ENCODE measurements at places on chromosomes 7 and 10.
A peak's percentile ranks its signal among the peaks of the same experiment; 100 is the strongest.

- no peak for DNase-seq
Observed at GRCh38 chr10:26044141-26044749, 110.2 kb downstream of the MYO3A start.

- no peak for DNase-seq
Observed at GRCh38 chr10:69630651-69631400, 779 bp downstream of the FAM241B start.

DNA sequence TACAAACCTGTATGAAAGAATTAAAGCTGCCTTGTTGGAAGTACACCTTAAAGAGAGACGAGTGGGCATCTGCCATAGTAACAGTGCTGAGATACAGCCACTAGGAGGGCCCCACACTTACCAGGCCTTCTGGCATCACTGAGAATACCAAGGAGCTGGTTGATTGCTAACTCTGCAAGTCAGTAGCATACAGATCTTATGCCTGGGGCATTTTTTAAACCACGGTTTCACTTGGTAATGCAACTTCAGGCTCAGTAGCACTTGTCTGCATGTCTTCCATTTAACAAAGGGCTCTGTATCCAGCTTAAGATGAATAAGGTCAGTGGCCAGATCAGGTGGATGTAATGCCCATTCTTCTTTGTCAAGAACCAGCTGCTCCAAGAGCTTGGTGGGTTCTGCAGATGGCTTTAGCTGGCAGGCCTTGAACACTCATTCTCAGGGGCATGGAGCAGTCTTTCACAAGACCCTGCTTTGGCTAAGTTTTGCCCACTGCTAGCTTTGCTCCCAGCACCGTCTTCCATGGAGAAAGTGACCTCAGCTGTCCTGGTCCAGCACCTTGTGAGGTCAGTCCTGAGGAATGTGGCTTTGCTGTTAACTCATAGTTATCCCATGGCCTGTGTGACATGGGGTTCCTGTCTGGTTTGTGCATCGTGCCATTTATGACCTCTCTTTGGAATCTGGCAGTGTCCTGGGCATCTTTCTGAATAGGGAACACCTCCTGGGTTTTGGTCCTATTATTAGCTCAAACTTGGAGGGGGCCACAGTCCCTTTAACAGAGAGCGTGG lies 68.1 kb downstream of the BMPER start:
- DNase-seq = no peak

- no peak for DNase-seq
Observed at GRCh38 chr10:26215935-26216584, 514 bp upstream of the GAD2 start.

DNA sequence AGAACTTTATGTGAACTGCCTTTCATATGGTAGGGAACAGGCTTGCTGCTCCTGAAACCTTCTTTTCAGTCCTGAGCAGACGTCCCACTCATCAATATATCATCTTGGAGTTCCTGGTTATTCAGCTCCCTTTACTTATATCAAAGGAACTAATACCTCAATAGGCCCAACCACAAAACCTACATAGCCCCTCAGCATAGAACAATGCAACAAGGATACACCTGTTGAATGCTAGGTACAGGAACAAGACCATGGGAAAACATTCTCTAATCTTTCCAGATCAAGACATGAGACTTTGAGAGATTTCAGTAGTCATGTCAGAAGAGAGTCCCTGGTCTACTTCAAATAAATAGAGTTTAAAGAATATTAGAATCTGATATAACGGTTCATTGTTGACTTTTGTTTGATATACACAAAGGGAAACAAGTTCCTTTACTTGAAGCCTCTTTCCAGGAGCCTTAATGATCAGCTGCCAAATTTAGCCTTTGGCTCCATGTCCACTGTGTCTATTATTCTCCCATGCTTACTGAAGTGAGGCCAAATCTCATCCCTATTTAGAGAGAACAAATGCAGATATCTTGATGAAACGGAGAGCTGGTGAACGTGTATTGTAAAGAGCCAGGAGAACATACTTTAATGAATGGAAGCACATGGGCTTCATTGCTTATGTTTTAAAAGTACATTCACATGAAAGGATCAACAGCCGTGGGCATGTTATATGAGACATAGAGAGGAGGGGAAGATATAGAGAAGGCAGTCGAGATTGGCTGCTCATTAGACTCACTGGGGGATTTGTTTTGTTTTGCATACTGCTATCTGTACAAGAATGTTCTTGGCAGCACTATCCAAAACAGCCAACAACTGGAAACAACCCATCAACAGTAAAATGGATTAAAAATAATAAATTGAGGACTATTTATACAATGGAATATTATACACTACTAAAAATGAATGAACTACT lies 9.5 kb downstream of the RHOBTB1 start:
- DNase-seq = no peak

DNA sequence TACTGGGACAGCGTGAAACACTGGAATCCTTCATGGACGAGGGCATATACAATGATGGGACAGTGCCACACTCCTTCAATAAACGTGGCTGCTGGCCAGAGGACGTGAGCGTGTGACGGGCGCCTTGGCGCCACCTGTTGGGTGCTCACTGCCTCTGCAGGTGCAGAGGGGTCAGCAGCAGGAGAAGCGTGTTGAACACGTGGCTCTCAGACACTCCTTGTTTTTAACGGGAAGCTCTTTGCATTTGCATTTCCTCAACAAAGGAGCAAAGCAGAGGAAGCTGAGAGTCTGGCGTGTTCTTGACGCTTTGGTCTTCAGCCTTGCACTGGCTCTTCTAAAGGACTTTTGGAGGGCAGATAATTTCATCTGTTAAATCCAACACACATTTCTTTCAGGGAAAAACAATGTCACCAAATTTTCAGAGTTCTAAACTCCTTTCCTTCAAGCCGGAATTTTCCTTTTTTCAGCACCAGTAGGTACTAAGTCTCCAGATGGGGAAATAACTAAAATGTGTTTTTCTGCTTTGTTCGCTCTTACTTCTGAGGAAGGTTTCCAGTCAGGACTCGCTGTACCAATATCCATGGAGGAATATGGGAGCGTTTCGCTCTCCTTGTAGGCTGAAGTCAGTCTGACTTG lies 2.9 kb upstream of the GET4 start:
- peak; percentile 85 for DNase-seq

DNA sequence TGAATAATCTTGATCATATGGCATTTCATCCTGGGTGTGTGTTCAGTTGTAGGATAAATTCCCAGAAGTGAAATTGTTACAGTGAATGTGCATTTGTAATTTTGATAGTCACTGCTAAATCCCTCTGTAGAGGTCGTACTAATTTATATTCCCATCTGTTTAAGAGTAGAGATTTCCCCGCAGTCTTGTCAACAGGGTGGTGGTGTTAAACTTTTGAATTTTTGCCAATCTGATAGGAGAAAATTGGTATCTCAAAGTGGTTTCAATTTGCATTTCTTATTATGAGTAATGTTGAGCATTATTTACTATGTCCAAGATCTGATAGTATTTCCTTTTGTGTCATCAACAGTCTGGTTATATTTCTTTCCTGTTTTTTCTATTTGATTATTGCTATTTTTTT lies 101.7 kb downstream of the AUTS2 start:
- no peak for DNase-seq

DNA sequence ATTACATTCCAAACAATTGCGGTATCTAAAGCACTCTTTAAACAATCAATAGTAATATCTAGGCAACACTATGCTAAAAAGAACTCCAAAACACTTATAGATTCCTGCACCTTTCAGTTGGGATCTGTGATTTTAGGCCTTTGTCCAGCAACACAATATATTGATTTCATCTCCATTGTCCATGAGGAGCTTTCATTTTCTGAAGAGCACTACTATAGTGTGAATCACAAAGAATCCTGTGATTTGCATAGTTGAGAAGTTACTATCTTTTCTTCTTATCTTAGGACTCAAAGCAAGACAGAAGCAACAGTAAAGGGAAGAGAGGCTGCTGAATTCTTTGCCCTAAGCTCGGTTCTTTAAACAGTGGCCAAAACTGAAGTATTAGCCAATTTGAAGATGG lies 846.8 kb downstream of the IPMK start:
- no peak for DNase-seq

DNA sequence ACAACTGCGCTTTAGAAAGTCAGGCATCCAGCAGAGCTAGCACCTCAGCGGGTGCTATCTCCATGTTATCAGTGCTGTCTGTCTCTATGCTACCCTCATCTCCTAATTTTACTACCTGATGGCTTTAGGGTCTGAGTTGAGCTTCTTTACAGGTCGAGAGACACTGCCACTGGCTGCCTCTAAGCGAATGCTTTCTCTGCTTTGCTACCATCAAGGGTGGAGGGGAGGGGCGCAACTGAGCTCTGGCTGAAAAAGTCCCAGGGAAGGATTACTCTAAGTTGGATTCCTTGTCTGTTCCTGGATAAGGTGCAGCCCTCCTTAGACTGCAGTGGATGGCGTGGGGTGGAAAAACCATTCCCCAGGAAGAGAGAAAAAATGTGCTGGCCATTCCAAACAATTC lies 105.7 kb downstream of the CDK14 start:
- DNase-seq = no peak

- no peak for DNase-seq
Observed at GRCh38 chr7:91722831-91723230, 157.7 kb downstream of the MTERF1 start.

DNA sequence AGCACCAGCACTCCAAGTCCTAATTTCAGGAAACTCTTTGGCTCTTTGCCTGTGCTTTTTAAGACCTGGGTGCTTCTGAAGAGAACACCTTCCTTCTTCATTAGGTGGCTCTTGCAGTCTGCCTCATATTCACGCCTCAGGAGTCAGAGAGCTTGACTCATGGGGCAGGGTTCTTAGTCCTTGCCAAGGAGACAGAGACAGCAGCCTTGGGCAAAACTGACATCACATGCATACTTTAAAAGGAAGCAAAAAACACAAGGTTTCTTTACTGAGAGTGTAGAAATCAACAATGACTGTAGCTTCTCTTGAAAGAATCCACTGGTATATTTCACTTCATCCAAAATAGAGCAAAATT lies 780.6 kb downstream of the INHBA start:
- no peak for DNase-seq

- DNase-seq = no peak
Observed at GRCh38 chr7:116231949-116232348, 21.6 kb downstream of the TES start.

DNA sequence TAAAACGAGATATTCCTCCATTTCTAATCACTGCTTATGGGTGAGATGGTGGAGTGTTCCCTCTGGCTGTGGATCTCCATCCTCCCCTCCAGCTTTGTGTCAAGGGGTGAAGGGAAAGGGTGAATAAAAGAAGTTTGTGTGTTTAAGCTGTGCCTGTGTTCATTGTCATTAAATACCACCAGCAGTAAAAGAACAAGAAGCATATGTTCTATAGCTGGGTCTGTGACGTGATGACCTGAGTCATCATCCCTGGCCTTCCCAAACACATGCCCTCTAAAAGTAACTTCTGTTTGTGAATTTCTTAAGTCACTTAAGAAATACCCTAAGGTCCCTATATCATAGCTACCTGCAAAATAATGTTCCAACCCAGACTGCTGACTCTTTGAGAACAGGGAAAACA lies 104.9 kb downstream of the PPP1R17 start:
- DNase-seq = no peak
